ENCODE measurements at places on chromosomes 5 and 9.

- no peak for DNase-seq
These were observed 95.2 kb downstream of the APTX start for GRCh38 chr9:32906213-32906612.

GRCh38 chr5:126373375-126374108 is 49.7 kb upstream of the GRAMD2B start:
- no peak for DNase-seq

- no peak for DNase-seq
These were observed 4.5 kb downstream of the TYRP1 start for GRCh38 chr9:12697719-12698118.

- DNase-seq: no peak
These were observed 35.2 kb upstream of the CDC42SE2 start for GRCh38 chr5:131228646-131229045.

DNA sequence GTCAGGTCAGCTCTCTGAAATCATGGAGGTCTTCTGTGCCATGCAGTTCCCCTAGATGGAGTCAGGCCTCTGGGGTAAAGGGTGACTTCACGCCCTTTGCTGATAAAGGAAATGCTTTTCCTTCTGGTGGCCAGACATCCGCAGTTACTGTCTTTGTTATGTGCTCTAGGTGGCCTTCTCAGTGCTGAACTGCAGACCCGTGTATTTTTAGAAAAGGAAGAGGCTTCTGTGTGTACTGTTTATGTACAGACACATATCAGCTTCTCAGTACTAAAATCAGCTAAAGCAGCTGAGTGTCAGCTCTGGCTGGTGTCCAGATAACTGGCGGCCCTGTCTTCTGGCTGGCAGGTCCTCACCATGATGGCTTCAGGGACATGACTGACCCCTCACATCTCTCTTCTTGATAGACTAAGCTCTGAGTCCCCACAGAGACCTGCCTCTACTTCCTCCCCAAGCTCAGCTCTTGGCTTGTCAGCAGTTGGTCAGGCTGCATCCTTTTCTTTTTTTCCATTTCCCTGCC is 75.3 kb downstream of the ARHGAP26 start:
- no peak for DNase-seq

Data from GM23338 (cell line).